ENCODE measurements at places on chromosomes 5 and 9.

DNA sequence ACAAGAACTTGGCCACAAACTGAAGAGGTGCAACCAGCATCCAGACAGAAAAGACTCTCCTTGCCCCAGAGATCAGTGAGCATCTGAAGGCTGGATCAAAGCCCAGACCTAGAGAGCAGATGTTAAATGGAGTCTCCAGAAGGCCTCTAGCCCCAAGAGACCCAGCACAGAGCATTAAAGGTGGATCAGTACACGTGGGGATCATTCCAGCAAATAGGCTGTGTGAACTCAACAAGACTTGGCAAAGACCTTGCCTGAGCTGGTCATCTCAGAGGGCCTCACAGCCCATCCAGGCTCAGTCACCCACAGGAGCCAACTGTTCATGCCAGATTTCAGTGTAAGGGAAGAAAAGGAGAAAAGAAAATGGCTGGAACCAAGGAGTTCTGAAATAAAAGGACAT, 214.0 kb downstream of the ENC1 start:
- DNase-seq: no peak

GRCh38 chr5:7146886-7147285, 249.1 kb upstream of the ADCY2 start:
- no peak for DNase-seq

DNA sequence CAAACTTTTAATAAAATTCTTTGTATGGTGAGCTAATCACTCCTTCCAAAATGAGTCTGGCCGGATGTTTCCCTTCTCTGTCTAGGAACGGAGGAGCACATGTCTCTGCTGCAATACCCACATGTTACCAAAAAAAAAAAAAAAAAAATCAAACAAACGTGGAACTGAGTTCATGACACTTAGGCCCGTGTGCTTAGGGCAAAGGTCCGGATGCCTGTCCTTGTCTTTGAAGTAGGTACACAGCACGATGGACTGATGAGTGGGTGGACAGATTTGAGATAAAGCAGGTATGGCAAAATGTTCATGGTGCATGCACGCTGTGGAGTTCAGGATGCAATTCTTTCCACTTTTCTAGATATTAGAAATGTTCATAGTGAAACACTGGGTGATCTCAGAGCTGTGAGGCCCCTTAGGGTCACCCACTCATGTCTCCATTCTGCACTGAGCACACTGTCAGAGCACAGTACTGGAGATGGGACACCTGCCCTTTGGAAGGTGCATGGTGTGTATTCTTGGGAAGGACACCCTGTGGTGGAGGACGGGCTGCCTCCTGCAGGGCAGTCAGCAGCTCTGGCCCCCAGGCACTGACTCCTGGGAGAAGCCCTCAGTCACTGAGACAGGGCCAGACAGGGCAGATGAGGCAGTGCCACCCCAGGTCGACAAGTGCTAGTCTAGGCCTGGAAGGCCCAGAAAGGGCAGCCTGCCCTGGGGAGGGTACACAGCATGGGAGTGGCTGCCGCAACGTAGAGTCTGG, 43.6 kb downstream of the GADD45G start:
- no peak for DNase-seq

DNA sequence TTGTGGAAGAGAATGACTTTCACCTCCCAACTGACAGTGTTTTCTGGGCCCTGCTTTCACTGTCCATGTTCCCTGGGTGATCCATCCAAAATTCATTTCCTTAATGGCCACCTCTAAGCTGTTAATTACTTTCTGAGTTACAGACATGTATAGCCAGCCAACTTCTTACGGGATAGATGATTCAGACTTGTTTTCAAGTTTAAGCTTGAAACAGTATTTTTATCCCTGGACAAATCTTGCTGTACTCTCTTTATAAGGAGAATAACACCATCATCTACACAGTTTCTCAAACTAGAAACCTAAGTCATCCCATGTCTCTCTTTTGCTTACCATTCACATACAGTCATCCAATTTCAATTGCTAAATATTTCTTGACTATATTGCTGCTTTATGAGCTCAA, 6.9 kb downstream of the FAM174A start:
- no peak for DNase-seq

DNA sequence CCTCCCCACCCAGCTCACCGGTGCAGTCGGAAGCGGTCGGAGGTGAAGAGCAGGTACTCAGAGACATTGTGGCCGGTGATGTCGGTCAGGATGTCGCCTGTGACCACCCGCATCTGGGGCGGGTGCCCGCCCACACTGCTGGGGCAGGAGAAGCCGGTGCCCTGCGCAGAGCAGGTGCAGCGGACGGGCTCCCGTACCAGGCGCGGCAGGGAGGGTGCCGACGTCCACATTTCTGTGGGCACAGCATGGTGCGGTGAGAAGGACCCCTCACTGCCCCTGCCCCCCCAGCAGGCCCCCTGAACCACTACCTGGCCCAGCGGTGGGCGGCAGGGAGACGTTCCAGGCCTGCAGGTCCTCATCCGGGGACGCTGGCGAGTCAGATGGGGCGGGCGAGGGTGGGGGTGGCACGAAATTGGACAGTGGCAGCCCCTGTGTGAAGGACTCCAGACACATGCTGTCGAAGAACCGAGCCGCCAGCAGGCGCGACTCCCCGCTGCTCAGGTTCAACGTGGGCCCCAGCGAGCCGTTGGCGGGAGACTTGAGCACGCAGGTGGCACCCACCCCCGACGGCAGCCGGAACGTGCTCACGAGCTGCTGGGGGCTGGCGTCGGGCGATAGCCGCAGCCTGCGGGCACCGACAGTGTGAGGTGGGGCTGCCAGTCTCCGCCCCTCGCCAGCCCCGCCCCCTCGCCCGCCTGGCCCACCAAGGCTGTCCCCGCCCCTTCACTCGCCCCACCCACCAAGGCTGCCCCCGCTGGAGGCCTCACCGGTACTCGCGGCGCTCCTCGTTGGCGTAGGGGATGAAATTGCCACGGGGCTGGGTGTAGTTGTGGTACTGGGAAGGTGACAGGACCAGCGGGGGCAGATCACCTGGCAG, 15.1 kb downstream of the ABCA2 start:
- no peak for DNase-seq

GRCh38 chr9:107480386-107480789, 9.2 kb downstream of the KLF4 start:
- no peak for DNase-seq

- no peak for DNase-seq
Observed at GRCh38 chr9:81363916-81364480, 325.3 kb downstream of the TLE1 start.

DNA sequence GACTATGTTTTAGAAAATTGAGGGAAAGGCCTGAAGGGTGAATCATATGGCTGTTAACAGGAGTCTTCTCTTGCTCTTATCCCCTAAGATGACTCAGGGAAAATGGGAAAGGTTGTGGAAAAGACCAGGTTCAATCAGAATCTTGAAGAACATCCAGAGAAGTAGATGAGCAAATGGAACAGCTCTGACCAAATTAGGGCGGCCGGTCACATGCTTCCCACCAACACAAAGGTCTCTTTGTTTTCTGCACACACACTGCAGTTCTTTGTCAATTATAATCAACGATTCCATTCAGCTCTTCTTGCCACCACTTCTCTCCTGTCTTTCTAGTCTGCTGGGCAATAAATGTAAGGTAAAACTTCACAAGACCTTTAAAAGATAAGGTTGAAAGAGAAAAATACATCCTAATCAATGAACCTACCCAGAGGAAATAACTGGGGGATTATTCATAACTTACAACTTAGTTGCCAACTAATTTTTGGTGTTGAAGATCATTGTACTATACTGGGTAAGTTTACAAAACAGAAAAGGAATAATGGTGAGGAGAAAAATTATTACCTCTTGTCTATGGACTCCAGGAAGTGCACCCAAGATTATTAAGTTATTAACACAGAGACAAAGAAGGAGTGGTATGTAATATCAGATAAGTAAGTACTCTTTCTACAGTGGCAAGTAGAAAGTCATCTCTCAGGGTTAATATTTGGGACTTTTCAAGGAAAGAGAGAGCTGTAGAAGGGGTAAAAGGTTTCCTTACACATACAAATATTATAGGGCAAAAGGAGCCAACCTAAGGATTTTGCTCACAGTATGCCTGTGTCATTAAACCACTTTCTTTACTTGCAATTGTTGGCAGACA, 441.9 kb upstream of the PIK3R1 start:
- DNase-seq: no peak

GRCh38 chr5:109987970-109988369, 298.2 kb downstream of the MAN2A1 start:
- DNase-seq: no peak

DNA sequence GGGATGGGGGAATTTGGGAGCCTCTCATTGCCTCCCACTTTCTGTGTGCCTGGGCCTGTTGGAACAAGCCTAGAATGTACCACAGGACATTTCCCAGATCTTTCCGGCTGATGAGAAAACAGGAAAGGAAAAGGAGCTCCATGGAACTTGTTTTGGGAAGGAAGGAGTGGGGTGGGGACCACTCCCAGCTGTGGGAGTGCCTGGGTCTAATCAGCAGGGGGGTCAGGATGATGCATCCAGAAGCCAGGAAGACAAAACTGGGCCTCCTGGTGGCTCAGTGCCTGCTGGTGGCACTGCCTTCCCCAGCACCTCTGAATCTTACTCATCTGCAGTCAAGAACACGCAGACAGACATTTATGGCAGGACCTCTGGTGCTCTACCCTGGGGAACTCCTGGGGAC, 2.8 kb downstream of the SMIM33 start:
- no peak for DNase-seq

DNA sequence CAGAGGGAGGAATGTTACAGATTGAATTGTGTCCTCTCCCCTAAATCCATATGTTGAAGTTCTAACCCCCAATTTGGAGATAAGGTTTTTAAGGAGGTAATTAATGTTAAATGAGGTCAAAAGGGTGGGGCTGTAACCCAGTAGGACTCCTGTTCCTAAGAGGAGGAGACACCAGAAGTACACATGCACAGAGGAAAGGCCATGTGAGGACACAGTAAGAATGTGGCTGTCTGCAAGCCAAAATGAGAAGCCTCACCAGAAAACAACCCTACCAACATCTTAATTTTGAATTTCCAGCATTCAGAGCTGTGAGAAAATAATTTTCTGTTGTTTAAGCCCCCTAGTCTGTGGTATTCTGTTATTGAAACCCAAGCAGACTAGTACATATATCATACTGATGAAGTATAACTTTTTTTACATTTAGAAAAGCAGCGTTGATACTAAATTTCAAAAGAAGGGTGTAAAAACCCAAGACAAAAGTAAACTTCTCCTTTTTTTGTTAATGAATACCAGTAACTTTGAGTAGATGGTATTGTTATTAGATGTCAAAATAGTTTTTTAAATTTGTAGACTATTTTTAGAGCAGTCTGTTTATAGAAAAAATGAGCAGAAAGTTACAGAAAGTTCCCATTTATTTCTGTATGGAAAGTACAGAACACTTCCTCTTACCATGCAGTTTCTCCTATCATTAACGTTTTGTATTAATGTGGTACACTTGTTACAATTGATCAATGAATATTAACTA, 25.1 kb downstream of the RNF180 start:
- DNase-seq: no peak

DNA sequence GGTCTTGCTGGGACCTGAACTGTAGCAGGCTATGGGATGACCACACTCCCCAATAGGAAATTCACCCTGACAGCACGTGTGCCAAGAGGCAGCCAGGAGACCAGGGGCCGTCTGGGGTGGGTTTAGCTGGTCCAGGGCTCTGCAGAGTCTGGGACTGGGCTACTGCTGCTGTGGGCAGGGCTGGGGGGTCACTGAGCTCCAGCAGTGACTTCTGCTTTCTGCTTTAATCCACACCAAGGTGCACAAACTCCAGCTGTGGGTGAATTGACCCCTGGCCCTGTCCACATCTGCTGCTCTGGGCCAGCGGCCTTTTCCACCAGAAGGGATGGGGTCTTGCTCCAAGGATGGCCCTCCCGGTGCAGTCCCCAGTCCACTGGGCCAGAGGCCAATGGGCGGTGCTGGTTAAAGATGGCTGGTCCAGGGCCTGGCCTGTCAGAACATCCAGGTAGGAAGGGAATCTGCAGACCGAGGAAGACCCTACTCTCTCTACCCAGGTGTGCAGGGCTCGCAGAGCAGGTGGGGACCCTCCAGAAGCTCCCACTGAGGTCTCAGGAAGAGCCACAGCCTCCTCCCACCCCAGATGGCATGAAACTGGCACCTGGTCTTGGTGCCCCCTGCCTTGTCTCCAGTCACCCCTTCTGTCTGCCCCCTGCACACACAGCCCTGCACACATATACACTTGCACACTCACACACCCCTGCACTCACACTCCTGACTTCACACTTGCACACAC, 28.0 kb downstream of the GLT6D1 start:
- no peak for DNase-seq

DNA sequence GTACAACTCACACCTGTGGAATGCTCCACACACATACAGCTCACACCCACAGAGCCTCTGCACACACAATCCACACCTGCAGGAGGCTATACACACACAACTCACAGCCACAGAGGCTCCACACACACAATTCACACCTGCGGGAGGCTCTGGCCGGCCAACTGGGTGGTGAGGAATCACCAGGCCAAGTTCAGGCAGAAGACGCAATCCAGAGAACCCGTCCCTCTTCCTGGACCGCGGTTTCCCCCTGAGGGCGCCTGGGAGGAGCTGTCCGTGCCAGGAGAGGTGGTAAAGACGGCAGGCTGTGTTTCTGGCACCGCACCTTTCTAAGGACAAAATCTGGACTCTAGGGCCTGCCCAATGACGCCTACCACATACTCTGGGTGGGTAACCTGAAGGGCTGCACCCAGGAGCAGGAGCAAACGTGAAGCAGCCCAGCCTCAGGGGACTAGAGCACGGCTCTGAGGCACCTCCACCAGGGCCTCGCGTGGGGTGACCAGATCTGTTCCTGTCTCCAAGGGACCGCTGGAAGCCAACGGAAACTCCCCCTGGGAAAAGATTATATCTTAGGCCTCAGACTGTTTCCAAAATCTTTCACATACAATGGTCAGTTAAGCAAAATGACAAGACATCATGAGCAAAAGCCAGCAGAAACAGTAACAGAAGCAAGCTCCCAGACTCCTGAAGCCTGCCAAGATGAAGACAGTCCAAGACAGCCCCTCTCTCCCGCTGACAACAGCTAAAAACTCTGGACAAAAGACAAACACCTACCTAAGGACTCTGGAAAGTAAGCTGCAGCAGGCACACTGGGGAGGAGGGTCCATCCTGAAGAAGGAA, 16.9 kb downstream of the CAMSAP1 start:
- DNase-seq: no peak

- DNase-seq: no peak
Observed at GRCh38 chr5:124590686-124591085, 155.8 kb downstream of the ZNF608 start.

- no peak for DNase-seq
Observed at GRCh38 chr5:76642390-76643040, 19.3 kb upstream of the F2RL2 start.

DNA sequence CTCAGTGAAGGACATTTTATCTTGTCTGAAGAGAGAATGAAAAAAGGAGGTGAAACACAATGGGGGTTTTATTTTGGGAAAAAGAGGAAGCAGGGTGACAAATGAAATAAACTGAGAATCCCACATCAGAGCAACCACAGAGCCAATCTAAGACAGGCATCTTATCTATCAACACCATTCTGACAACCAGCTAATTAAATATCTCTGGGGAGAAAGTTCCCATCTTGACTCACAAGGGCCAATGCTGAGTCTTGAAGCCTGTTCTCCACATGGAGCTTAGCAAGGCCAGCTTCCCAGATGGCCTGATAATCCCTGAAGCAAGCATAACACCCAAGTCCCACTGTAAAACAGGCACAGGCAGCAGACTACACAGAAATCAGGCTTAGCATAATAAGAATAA, 30.4 kb downstream of the DPYSL3 start:
- no peak for DNase-seq

- no peak for DNase-seq
Observed at GRCh38 chr5:180324601-180324950, 28.6 kb downstream of the GFPT2 start.

- no peak for DNase-seq
Observed at GRCh38 chr9:131398204-131398603, 4.3 kb downstream of the PRRC2B start.

GRCh38 chr9:128636556-128637530, 19.8 kb downstream of the DYNC2I2 start:
- DNase-seq: no peak
